ENCODE measurements at places on chromosomes 11 and 22. TPM values are rescaled to one million over a fixed set of nuclear protein-coding genes. Genes with fewer than 3 reads are reported as not detected.

DNA sequence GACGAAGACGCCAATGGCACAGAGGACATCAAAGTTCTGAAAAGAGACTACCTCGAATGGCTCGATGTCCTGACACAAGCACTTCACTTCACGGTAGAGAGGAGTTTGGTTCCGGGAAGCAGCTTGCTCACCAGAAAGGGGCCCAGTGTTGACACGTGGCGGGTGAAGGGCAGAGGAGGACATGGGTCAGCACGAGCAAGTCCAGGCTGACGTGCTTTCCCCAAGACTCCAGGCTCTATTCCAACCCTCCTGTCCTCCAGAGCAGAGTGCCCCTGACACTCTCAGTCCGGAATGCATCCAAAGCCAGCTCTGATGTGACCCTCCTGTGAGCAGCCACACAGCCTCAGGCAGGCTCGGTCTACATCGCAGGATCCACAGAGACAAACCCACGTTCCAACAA lies 77.5 kb upstream of the BID start:
- peak; percentile 74 for DNase-seq
- H3K36me3 ChIP-seq = no peaks in the 10 kb centered on the region
- H3K27ac ChIP-seq = peak overlapping the region; percentile 85
- no peak overlapping the region for H3K4me3 ChIP-seq
- peaks cover 75% of the 10 kb centered on the region for H3K4me1 ChIP-seq

SELENOO gene
- 15.0 TPM for total RNA-seq

DNA sequence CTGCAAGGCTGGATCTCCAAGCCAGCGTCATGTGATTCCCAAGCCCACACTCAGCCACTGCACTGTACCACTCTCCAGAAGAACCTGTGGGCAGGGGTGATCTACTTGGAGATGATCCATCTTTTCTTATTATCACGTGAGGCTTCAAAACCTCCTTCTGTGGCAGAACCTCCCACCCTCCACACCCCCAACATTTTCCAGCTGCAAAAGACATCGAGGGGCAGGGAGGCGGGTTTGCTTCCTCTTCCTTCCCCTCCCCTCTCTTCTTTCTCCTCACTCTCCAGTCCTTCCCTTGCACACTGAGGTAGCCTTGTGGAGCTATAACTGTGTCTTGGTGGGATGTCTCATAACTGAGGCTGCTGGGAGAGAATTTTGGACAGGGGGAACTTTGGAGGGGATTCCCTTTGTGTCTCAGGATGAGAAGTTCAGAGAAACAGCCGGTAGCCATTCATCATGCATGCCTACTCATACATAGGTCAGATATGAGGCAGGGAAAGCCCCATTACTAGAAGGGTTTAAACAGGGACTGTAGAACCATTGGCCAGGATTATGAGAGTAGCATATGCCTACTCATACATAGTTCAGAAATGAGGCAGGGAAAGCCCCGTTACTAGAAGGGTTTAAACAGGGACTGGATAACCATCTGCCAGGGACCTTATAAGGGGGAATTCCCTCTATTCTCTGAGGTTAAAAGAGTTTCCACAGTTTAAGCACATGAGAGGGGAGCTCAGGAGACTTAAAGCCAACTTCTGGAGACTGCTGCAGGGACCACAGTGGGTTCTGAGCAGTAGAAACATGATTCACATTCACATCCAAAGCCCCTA lies 420.7 kb upstream of the CADM1 start:
- no peak overlapping the region for H3K27ac ChIP-seq
- H3K36me3 ChIP-seq = no peaks in the 10 kb centered on the region
- H3K4me1 ChIP-seq = peaks cover 4% of the 10 kb centered on the region

TRPT1 gene
- total RNA-seq = 82.3 TPM

- H3K27ac ChIP-seq = no peak overlapping the region
- peaks cover 7% of the 10 kb centered on the region for H3K27me3 ChIP-seq
- H3K4me1 ChIP-seq = peaks cover 18% of the 10 kb centered on the region
These were observed 46.1 kb downstream of the SMIM38 start for GRCh38 chr11:69201764-69202370.

C11orf42 gene
- not detected for total RNA-seq

DNA sequence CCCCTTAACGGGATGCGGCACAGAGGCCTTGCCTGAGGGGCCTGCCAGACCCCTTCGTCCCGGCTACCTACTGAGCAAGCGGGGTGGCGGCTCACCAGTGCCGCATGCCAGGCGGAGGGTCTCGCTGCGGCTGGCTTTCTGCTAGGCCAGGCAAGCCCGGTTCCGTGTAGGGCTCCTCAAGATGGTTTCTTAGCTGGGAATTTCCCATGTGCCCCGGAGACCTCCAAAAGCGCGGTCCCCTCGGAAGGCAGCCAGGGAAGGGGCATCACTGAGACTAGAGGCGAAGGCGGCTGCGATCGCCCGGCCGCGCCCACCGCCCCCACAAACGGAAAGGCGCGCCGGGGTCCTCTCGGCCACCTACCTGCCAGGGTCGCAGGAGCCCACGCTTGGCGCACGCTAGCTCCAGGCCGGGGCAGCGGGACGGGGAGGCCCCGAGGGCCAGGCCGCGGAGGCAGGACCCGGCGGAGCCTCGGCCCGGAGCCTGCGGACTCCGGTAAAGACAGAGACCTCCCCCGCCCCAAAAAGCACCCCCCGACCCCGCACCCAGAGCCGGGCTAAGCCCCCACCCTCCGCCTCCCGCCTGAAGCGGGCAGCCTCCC lies 23.8 kb downstream of the MICAL3 start:
- peaks cover 36% of the 10 kb centered on the region for H3K4me1 ChIP-seq
- H3K4me3 ChIP-seq = peak overlapping the region; percentile 82
- H3K27me3 ChIP-seq = no peaks in the 10 kb centered on the region
- DNase-seq = no peak
- peak overlapping the region; percentile 95 for H3K27ac ChIP-seq
- no peaks in the 10 kb centered on the region for H3K36me3 ChIP-seq

XKR3 gene
- total RNA-seq = not detected

DNA sequence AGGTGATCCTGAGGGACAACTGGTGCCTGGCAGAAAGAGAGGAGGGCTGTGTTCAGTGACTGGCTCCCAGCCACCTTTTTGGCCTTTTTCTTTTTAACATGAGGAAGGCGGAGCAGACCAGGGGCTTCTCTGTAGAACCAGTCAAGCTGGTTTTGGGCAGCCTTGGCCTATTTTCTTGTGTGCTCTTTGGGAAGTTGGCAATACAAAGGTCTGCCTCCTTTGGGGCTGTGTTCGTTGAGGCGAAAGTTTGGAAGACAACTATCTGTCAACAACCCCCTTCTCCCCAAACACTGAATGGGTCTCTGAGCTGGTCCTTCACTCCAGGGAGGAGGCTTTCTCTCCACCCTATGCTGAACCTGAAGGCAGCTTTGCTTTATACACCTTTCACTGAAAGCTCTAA lies 8.5 kb downstream of the MARK2 start:
- peak overlapping the region; percentile 15 for H3K27ac ChIP-seq
- peaks cover 18% of the 10 kb centered on the region for H3K36me3 ChIP-seq

DNA sequence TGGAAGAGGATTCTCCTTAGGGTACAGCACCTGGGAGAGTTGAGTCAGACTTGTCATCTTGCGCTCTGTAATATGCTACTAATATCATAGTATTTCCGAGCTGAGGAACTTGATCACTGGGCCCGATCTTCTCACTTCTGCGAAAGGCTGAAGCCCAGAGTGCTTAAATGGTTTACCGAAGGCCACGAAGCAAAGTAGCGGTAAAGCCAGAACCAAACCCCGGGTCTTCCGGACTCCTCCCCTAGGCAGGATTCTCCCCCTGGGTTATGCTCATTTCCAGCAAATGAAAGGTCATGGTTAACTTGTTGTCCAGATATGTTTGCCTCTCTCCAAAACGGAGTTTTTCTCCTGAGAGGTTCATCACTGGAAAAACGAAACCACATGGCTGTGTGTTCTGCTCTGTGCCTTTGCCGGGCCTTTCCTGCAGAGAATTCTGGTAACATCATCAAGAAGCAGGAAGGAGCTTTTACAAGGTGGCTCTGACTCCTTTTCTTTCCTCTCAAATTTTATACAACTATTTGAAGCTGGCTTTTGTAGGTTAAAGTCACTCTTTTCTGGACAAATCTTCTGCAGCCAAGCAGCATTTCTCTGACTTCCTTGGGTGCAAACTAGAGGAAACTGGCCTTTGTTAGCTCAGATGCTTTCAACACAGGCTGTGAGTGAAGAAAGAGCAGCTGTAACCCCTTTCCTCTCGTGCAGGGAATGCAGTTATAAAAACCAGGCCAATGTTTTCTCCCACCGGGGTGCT lies 35.5 kb downstream of the UBASH3B start:
- H3K27me3 ChIP-seq = no peaks in the 10 kb centered on the region
- peak overlapping the region; percentile 69 for H3K27ac ChIP-seq
- no peak for DNase-seq
- H3K36me3 ChIP-seq = no peaks in the 10 kb centered on the region
- H3K4me1 ChIP-seq = peaks cover 30% of the 10 kb centered on the region

Data from left ventricle myocardium inferior (tissue), 1 donor.